H4 (cell line): ENCODE measurements at places on chromosomes 7 and 10.
A peak's percentile ranks its signal among the peaks of the same experiment; 100 is the strongest.

GRCh38 chr7:1355568-1356340, 103.5 kb downstream of the MICALL2 start:
- no peak for DNase-seq

DNA sequence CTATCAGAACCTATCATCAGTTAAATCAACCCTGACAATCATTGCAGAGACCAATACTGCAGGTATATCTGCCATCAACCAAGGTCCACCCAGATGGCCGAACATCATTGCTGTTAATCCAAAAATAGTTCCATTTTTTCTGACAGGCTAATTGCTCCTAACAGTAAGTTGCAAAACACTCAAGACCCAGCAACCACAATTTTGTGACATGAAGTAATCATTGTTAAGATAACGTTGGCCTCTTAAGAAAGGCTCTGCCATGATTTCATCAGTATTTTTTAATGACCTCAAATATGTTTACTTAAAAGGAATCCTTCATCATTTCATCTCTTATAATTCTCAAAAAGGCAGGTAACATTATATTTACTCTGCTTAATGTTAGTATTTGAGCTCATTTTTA, 553.4 kb upstream of the POM121L12 start:
- DNase-seq, result peak; percentile 35

DNA sequence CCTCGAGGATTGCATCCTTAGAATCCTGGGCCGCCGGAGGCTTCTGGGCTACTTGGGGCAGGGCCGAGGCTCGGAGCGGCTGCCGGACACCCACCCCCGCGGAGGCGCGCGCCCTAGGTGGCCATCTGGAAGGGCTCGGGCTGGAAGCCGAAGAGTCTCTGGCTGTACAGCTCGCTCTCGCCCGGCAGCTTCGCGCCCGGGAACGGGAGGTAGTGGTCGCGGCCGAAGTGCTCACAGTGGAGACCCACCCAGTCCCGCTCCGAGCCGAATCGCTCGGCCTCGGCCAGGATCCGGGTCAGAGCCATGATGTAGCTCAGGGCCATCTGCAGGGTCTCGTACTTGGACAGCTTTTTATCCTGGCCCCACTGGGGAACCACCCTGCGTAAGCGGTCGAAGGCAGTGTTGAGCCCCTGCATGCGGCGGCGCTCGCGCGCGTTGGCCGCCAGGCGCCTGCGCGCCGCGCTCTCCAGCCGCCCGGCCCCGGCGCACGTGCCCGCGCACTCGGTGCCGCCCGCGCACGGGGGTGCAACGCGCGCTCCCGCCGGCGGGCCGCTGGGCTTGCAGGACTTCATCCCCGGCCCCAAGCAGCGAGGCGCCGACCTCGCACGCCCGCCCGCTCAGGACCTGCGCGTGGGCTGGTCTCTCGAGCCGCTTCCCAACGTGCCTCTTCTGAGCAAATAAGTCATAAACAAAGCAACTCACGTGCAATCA, 652 bp downstream of the ATOH7 start:
- DNase-seq, result peak; percentile 41

DNA sequence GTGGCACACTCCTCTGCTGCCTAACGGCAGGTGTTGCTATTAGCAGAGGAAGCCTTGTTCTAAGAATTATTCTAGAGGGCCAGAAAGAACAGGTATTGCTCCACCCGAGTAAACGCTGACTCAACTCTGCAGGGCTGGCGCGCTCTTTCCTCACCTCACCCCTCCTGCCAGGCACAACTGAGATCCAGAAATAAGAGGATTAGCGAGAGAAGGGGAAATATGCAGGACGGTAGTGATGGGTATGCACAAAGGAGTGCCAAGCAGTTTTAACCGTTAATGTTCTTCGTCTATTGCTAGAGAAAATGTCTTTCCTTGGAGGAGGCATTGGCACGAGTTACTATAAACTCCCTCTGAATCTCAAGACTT, 369 bp upstream of the SCIN start:
- no peak for DNase-seq

DNA sequence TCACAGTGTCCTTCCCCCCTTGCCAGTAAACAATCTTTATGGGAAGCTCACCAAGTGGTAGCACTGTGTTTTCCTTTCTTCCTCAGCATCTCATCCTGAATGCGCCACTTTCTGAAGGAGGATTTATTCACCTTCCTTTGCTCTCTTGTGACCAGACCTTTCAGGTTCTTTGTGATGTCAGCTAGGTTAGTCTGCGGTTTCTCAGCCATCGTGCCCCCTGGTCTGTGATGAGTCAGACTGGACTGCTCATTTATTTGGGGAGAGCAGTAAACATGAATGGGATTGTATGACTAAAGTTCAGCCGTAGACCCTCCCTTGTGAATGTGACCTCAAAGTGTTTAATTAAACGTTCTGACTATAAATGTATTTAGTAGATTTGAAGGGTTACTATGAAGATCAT, 235.1 kb upstream of the CELF2 start:
- DNase-seq, result peak; percentile 43

GRCh38 chr10:11020548-11020942, 2.9 kb downstream of the CELF2 start:
- DNase-seq, result no peak

DNA sequence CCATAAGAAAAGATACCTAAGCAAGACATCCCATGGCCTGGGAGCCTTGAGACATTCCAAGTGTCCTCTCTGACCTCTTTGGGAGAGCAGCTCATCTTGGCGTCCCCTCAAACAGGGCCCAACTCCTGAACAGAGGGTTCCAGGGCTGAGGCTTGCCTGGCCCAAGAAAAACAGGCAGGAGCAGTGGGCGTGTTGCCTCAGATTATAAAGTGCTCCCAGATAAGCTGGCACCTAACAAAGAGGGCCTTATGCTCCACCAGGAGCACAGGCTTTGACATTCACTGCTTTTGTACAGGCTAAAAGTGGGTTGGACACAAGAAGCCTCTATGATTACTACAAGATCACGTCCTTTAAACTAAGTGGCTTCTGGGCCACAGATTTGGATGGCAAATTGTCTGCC, 193.1 kb downstream of the FGFR2 start:
- no peak for DNase-seq

DNA sequence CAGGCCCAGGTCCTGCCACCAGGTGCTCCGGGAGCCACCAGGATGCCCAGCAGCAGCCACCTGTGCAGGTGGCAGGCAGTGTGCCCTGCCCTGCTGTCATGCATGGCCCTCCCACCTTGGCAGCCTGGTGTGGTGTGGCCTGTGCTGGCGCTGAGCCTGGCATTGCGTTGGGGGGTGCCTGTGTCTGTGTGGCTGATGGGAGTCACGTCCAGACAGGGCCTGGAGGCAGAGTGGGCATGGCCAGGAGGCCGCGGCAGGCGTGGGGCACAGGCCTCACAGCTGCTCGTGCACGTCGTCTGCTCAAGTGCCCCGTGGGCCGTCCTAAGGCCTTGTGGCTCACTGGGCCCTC, 8.7 kb downstream of the TTYH3 start:
- peak; percentile 89 for DNase-seq

DNA sequence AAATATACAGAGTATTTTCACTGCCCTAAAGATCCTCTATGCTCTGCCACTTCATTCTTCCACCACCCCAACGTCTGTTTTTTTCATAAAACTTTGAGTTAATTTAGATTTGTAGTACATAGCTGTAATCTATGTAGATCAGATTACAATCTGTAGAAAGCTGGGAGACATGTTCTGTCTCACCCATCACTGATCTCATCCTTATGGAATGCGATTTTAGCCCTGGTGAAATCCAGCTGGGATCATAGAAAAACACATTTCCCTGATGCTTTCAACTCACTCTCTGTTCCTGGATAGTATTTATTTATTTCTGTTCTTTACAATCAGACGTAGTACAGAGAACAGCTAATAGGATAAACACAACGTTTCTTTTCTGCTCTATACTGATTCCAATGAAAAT, 521.0 kb downstream of the KIF20B start:
- DNase-seq, result peak; percentile 58

- DNase-seq, result no peak
Observed at GRCh38 chr7:33400214-33400538, 270.8 kb downstream of the BBS9 start.

DNA sequence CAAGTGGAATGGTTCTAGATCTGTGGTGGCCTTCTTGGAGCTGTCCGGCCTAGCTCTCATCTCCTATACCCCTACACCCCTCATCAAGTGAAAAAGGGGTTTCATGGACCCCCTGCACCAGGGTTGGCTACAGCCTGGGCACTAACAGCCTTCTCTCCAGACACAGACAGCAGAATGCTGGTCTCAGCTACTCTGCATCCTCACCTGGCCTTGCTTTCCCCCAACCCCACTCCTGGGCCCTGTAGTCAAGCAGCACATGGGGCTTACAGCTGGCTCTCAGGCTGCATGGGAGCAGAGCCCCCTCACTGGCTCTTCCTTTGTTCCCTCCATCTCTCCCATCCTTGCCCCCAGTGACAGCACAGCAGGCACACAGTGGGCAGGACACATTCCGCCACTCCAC, 20.8 kb upstream of the TMEM273 start:
- no peak for DNase-seq

- DNase-seq, result no peak
Observed at GRCh38 chr10:129279446-129280154, 187.4 kb upstream of the MGMT start.

DNA sequence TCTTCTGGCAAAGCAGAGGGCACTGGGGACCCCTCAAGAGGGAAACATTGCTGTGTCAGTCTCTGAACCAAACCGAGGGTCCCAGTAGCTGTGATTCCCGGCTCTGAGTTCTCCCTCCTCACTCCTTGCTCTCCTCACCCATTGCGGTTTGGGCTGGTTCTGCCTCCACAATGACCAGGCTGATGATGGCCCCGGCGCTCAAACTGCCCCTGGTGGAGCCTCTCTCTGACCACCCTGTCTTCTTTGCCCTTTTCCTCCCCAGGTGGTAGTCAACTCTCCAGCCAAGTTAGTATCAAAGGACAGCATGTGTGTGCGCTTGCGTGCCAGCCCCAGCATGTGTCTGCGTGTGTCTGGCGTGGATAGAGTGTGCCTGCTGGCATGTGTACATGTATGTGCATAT, 17.1 kb downstream of the LDB3 start:
- DNase-seq, result no peak

DNA sequence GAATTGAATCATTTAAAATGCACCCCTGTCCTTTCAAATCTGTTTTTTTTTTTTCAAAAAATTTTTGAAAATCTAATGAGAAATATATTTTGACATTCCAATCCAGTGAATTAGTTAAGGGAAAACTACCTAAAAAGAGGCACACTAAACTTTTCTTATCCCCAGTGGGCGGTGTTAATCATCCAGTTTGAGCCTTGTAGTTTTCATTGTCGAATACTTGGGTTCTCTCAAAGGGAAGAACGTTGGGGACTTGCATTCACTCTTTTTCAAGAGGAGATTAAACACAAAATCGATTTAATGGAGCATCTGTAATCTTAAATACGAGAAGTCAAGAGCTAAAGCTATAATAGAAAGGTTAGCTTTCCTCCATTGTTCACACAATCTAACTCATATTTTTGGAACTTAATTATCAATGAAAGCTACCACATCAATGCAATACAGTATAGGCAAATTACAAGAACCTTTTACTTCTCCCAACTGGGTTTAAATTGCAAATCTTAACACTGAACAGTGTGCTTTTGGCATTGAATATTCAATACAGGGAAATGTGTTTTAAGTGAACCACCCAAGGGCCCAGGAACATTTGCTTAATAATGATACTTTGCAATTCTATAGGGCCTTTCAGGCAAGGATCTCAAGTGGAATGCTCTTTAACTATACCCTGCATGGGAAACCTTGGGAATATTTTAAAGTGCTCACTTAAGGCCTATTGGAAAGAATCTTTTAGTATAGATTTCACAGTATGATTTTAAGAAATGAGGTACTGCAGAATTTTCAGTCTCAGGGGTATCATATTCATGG, 13.1 kb upstream of the SP8 start:
- no peak for DNase-seq

GRCh38 chr7:158432369-158433341, 155.0 kb downstream of the PTPRN2 start:
- peak; percentile 59 for DNase-seq

DNA sequence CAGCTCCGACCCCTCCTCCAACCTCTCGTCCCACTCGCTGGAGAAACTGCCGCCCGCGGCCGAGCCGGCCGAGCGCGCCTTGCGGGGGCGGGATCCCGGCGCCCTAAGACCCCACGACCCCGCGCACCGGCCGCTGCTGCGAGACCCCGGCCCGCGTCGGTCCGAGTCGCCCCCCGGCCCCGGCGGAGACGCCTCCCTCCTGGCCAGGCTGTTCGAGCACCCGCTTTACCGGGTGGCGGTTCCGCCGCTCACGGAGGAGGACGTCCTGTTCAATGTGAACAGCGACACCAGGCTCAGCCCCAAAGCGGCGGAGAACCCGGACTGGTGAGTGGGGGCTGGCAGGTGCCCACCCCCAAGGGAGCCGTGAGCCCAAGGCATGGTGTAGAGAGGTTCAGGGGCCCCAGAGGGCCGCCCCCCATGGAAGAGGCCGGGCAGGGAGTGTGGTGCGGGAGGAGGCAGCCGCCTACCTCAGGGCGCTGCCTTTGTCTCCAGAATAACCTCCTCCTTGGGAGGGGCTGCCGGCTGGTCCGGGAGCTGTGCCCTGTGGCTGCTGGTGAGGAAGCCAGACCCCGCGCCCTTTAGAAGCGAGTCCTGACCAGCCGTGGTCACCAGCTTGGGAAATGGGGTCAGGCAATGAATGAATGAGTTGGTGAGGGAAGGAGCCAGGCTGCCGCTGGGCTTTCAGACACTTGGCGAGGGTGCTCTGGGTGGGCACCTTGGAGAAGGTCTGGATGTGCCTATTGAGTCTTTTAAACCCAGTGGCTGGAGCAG, 1.3 kb downstream of the FAM20C start:
- DNase-seq, result no peak

DNA sequence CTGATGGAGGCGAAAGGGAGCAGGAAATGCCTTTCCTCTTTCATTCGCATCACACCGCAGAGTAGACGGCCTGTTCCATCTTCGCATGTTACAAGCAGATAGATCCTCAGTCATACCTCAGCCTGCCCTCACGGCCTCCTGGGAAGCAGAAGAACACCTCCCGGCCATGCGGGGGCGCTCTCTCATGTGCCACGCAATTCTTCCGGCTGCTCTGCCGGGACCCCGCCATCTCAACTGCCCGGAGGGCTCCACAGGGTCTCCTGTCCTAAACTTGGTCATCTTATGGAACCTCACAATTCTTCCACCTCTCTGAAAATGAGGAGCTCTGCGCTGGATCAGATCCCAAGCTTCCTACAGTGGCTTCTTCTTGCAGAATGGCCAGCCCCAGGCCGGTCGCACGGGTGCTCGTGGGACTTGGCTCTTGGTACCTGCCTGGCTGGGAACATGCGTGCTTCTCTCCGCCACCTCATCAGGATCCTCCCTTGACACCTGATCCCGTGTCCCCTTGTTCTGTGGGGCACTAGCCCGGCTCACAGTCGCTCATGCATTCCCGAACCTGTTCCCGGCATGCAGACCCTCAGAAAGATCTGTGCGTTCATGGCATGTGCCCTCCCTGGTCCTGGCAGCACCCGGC, 262.8 kb upstream of the SHH start:
- no peak for DNase-seq
